Activated CD4-positive, alpha-beta T cell treated with anti-CD3 and anti-CD28 coated beads, Interleukin-2, amount 50 U/mL, for 16 hours (primary cell): ENCODE measurements at places on chromosomes 3 and 15.

DNA sequence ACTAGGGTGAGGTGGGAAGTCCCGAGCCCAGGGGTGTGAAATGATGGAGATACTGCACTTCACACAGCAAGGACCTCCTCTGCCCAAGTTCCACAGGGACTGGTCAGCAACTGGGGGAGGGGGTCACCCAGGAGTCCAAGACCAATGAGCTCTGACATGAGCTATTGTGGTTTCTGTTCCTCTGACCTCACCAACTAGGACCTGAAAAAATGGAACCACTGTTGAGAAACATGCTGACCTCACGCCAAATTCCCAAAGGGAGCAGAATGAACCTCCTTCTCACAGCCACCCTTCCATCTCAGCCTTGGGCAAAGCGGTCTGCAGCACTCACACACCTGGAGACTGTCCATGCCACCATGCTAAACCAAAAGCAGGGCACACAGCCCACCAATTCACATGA is 69.3 kb downstream of the LRIG1 start:
- DNase-seq: no peak

GRCh38 chr3:59818033-59818918 is 768.5 kb upstream of the CFAP20DC start:
- no peak for DNase-seq

DNA sequence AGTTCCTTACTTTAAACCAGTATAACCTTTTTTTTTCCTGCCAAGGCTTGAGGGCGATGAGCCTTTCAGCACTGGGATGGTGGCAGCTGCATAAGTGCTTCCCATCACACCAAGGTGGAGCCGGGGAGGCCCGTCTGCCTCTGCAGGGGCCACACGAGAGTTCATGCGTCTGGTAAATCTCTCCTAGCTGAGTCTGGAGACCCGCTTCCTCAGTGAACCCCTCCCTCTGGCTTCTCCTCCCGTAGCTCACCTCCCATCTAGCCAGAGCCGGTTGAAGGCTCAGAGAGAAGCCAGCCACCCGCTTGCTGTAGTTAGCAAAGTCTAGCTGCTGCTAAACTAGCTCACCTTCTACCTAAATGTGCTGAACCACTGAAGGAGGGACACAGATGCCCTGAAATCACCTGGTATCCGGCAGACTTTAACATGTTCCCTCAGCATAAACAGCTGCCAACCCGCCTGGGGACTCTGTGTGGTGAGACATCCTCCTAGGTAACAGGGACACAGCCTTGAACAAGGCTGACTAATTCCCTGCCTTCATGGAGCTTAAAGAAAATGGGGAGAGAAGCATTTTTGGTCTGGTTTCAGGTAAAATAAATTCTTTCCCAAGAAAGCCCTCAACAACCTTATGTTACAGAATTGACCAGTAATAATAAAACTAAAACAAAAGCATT is 42.9 kb downstream of the RLBP1 start:
- peak; percentile 35 for DNase-seq

DNA sequence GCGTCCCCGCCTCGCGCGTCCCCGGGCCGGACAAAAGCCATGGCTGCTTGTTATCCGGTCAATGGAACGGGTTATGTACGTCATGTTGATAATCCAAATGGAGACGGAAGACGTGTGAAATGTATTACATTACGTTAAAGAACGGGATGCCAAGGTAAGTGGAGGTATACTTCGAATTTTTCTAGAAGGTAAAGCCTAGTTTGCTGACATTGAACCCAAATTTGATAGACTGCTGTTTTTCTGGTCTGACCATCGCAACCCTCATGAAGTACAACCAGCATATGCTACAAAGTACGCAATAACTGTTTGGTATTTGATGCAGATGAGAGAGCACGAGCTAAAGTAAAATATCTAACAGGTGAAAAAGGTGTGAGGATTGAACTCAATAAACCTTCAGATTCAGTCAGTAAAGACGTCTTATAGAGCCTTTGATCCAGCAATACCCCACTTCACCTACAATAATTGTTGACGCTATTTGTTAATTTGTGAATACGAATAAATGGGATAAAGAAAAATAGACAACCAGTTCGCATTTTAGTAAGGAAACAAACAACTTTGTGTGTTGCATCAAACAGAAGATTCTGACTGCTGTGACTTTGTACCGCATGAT is 19.8 kb downstream of the WDR73 start:
- DNase-seq: no peak

GRCh38 chr3:143222981-143223380 is 103.4 kb downstream of the CHST2 start:
- DNase-seq: no peak

GRCh38 chr3:126777366-126777765 is 73.3 kb downstream of the CHCHD6 start:
- no peak for DNase-seq

GRCh38 chr15:58551764-58552504 is 120.1 kb downstream of the LIPC start:
- DNase-seq: no peak

DNA sequence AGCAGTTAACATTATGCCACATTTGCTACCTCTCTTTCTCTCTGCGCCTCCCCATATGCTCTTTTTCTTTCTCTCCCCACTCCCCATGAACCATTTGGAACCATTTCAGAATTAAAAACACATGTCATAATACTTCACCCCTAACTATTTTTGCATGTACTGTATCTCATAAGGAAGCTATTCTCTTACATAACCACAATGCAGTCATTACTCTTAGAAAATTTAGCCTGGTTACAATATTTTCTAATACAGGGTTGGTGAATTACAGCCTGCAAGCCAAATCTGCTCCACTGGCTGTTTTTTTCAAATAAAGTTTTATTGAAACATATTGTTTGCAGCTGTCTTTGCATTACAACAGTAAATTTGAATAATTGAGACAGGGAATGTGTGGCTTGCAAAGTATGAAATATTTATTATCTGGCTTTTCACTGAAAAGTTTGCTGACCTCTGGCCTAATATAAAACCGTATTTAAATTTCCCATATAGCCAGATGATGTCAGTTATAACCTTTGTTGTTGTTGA is 62.8 kb downstream of the SGO1 start:
- no peak for DNase-seq

- peak; percentile 30 for DNase-seq
Observed at GRCh38 chr3:102225407-102226132, 209.2 kb upstream of the ZPLD1 start.

DNA sequence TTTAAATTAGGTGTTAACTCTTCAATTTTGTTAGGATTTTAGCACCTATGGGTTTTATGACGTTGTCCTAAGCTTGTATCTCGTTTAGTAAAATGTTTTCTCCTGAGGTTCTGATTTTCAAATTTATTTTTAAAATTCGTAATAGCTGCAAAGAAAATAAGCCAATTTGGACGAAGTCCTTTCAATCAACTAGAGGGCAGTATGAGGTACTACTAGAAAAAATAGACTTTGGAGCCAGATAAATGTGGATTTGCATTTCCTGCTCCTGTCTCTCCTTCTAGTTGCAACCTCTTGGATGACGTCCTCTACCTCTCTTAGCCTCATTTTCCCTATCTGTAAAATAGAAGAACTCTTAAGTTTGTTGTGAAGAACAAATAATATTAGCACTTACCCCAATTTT is 81.1 kb downstream of the SLTM start:
- no peak for DNase-seq

GRCh38 chr3:126469479-126469878 is 6.2 kb downstream of the ZXDC start:
- DNase-seq: no peak

- DNase-seq: no peak
Observed at GRCh38 chr3:168289471-168290008, 193.8 kb upstream of the GOLIM4 start.

DNA sequence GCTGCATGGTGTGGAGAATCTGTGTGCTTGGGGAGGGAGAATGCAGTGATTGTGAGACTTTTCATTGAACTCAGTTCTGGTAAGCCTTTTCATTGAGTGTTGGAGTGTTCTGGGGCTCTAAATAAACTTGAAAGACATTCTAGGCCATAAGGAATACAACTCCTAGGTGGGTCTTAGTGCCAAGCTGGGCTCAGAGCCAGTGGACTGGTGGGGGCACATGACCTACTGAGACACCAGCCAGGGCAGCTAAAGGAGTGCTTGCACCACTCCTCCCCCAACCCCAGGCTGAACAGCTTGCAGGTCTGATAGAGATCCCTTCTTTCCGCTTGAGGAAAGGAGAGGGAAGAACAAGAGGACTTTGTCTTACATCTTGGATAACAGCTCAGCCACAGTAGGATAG is 21.7 kb upstream of the KPNA4 start:
- DNase-seq: no peak

- no peak for DNase-seq
Observed at GRCh38 chr15:101314336-101315125, 19.5 kb upstream of the SNRPA1 start.

DNA sequence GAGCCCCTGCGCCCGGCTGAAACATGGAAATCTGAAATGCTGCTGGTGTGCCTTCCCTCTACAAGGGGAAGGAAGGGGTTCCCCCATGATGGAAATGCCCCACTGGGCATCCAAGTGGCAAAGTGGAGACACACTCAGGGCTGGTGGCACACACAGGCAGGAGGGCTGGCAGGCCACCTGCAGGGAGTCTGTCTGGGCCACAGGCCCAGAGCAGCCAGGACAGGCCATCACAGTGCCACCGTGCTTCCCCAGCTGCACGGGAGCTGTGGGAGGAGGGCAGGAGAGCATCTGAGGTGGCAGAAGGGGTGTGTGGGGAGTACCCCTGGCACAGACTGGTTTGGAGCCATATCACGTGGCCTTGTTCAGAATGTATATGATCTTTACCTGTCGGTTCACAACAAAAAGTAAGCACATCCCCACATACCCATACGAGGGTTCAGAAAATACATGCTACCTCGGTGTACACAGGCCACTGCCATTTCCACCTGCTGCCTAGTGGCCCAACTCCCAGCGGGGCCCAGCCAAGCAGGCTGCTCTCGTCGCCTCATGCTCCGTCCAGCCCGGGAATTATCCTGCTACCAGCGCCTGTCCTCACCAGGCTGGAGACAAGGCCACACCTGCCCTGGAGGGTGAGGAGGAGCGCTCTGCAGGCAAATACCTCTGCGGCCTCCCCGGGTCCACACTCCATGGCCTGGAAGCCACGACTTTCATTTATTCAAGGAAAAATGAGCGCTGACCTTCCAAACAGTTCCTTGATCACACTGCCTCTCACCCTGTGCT is 22.6 kb upstream of the DUSP7 start:
- DNase-seq: no peak

- DNase-seq: no peak
Observed at GRCh38 chr15:69552057-69552815, 99.6 kb downstream of the RPLP1 start.

GRCh38 chr3:77014226-77014625 is 25.7 kb upstream of the ROBO2 start:
- DNase-seq: no peak

DNA sequence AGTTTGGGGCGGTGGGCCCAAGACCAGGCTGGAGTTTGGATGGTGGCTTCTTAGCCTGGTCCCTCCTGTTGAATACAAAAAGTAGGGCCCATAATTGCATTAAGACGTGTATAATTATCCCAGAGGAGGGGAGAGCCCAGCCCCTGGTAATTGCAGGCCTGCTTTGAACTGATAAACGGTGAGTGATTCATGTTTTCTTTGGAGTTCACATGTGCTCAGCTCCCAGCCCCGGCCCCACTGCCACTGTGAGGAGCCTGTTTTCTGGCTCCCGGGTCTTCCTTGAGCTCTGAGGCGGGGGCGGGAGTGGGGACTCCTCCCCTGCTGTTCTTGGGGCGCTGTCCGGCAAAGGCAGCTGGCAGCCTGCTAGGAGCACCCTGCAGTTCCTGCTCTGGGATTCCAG is 3.1 kb downstream of the PLXNA1 start:
- no peak for DNase-seq

DNA sequence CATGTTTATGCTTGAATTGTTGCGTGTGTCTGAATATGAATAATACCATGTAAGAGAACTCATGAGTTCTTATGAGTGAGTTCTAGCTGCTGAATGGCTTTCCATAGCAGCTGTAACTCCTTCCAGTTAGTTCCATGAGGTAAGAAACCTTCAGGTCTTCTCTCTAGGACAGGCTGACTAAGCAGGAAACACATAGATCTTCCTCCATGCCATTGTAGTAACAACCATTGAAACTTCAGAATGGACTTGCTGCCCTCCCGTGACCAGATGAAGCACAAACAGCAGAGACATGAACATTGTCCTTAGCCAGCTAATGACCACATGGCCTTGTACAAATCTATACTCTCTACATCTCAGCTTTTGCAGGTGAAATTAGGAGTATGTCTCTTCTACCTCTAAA is 200.0 kb downstream of the ZNF385D start:
- DNase-seq: no peak

DNA sequence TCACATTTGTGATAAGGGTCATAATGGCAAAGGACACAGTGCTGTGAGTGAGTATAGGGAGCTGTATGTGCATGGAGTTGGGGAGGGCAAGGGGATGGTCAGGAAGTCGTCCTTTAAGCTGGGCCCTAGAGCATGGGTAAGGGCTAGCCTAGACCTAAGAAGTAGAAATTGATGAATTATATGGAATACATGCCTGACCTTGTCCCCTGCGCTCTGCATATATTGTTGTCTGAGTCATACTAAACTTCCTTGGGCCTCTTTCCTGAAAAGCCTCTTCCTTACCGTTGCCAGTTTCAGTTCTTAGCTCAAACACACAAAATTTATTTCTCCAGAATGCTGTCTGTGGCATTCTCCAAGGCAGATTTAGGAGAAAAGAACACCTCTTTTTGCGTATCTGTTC is 4.6 kb downstream of the SNRK start:
- DNase-seq: no peak

- peak; percentile 37 for DNase-seq
Observed at GRCh38 chr15:74307827-74308811, 59.3 kb downstream of the CYP11A1 start.

DNA sequence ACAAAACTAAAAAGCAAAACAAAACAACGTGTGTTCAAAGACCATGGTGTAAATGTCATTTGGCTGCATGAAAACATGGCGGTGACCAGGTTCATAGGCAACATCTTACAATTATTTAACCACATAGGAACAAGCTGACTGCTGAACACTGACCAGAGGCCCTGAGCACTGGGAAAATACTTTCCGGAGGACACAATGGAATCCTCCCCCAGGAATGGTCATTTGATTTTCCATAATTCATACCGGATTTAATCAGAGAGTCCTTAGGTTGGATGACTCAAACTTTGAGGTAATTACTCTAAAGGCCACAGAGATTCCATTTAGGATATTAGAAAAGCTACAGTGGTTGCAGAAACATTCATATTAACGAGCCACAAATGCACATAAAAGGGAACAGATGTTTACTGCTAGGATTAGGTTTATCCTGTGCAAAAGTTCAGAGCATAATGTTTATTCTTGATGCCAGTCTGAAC is 254.7 kb downstream of the NR1D2 start:
- no peak for DNase-seq

DNA sequence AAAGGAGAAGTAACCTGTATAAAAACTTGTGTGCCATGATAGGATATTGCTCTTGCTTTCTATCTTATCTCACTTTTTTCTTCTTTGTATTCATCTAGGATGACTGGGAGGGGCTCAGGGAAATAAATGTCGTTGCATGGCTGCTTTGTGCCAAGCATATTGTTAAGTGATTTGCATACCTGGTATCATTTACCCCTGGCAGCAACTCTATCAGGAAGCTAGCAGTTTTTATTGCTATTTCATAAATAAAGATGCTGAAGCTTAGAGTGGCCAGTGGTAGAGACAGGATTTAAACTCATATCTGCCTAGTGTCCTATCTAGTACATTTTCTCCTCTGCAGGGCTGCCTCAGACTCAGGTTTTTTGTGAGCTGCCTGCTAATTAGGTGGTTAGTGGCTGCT is 253.3 kb downstream of the PTPRG start:
- no peak for DNase-seq
